ENCODE measurements at places on chromosomes 13 and 19. TPM values are rescaled to one million over a fixed set of nuclear protein-coding genes. Genes with fewer than 3 reads are reported as not detected.

- no peak for DNase-seq
- no peak overlapping the region for H3K27ac ChIP-seq
- H3K27me3 ChIP-seq = peaks cover 8% of the 10 kb centered on the region
- H3K4me3 ChIP-seq = no peak overlapping the region
- H3K36me3 ChIP-seq = no peaks in the 10 kb centered on the region
- H3K4me1 ChIP-seq = no peaks in the 10 kb centered on the region
Measured at GRCh38 chr13:78841358-78841963, 182.5 kb upstream of the OBI1 start.

DNA sequence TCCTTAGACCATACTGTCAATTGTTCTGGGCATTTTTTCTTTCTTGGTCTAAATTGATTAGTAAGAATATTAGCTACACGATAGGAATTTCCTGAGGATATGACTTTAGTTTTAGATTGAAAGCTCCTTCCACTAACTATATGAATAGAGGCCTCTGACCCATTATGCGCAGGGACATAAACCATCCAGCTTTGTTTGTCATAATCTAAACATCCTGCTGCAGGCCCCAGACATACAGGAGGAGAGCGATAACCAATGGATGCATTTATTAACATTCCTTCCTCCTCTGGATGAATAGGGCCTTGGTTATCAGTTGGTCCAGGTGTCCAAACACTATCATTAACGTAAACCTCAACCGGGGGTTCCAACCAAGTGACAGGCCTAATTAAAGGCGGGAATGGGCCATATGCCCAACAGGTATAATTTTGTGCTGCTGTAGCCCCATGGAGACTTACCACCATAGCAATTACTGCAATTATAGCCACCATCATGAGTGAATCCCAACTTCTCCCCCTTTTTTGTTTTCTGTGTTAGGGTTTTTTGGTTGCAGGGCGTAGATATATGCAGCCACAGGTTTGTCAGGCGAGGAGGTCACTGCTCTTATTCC is 32.6 kb downstream of the CLEC4M start:
- H3K27ac ChIP-seq = peak overlapping the region; percentile 42
- H3K36me3 ChIP-seq = no peaks in the 10 kb centered on the region
- DNase-seq = peak; percentile 85
- no peak overlapping the region for H3K4me3 ChIP-seq
- H3K27me3 ChIP-seq = no peaks in the 10 kb centered on the region

DNA sequence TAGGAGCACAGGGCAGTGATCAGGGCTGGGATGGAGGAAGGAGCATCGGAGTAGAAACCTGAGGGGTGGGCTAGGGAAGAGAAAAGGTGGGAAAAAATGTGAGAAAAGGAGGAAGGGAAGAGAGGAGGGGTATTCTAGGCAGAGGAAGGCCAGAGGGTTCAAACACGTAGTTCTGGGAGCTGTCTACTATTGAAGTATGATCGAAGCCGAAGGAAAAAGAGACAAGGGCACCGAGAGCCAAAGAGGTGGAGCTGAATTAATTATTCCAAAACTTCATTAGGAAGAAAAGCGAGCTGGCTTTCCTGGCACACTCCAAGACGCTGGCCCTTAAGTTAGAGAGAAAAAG is 7.8 kb downstream of the DLL3 start:
- peak overlapping the region; percentile 80 for H3K4me3 ChIP-seq
- no peaks in the 10 kb centered on the region for H3K27me3 ChIP-seq
- no peaks in the 10 kb centered on the region for H3K36me3 ChIP-seq

GRCh38 chr13:102947745-102948405 is 102.0 kb downstream of the ERCC5 start:
- no peak overlapping the region for H3K27ac ChIP-seq
- DNase-seq = peak; percentile 4
- no peaks in the 10 kb centered on the region for H3K36me3 ChIP-seq
- no peak overlapping the region for H3K4me3 ChIP-seq
- H3K27me3 ChIP-seq = peaks cover 65% of the 10 kb centered on the region

DNM2 gene
- total RNA-seq = 150 TPM

CXCL17 gene
- 0.98 TPM for total RNA-seq

CYP4F12 gene
- not detected for total RNA-seq
